ENCODE measurements at places on chromosomes 5 and 9. TPM values are rescaled to one million over a fixed set of nuclear protein-coding genes. Genes with fewer than 3 reads are reported as not detected.

DNA sequence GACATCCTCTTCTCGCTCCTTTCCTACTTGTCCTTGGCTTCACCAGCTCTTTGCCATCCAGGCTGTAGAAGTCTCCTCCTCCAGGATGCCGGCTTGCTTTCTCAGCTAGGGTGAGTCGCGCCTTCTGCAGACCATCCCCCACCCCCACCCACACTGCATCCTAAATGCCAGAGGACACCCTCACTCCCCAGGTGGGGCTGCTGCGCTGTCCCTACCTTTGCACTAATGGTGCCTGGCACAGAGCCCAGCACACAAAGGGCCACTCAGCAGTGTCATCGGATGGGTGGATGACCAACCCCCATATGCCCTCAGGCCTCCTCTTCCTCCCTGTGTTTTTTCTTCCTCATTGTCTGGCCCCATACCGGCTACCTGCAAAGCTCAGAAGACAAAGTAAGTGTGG is 14.8 kb downstream of the IL9 start:
- H3K4me3 ChIP-seq, result no peak overlapping the region
- no peaks in the 10 kb centered on the region for H3K36me3 ChIP-seq
- H3K27ac ChIP-seq, result no peak overlapping the region
- DNase-seq, result no peak
- H3K27me3 ChIP-seq, result peaks cover 7% of the 10 kb centered on the region
- peaks cover 7% of the 10 kb centered on the region for H3K4me1 ChIP-seq

LCN9 gene
- 2.6 TPM for total RNA-seq

SLC25A46 gene
- total RNA-seq, result 65.9 TPM

MAMDC2 gene
- 1.7 TPM for total RNA-seq

GRCh38 chr5:60173667-60174066 is 280.1 kb upstream of the PDE4D start:
- DNase-seq, result no peak
- no peak overlapping the region for H3K4me3 ChIP-seq
- no peaks in the 10 kb centered on the region for H3K36me3 ChIP-seq
- H3K4me1 ChIP-seq, result no peaks in the 10 kb centered on the region

Data from hepatocyte (in vitro differentiated cells).